ENCODE measurements at places on chromosomes 7 and 10.

DNA sequence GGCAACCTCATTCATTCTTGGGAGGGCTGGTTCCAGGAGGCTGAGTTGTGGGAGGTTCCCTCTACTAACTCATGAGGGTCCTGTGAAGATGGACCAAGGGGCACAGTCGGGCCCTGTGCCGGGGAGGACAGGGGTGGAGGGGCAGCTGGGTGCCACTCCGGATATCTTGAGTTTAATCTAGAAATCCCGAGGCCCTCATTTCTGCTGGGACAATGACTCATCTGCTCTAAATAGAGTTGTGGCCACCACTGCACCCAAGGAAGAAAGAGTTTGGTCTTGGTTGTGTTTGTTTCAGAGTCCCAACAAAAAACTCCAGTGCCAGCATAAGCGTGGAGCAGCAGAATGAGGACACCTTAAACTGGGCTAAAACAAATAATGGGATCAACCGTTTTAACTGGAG is 82.4 kb downstream of the EBF3 start:
- no peak for DNase-seq

DNA sequence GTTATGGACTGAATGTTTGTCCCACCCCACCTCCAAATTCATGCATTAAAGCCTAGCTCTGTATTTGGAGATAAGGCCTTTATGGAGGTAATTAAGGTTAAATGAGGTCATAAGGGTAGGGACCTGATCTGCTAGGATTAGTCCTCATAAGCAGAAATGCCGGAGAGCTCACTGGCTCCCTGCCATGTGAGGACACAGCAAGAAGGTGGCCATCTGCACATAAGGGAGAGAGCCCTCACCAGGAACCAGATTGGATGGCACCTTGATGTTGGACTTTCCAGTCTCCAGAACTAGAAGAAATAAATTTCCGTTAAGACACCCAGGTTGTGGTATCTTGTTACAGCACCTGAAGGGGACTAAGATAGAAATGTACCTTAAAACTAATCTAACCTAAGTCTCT is 816.1 kb upstream of the C7orf33 start:
- DNase-seq: no peak

- no peak for DNase-seq
Measured at GRCh38 chr7:151715666-151716315, 161.1 kb downstream of the PRKAG2 start.

DNA sequence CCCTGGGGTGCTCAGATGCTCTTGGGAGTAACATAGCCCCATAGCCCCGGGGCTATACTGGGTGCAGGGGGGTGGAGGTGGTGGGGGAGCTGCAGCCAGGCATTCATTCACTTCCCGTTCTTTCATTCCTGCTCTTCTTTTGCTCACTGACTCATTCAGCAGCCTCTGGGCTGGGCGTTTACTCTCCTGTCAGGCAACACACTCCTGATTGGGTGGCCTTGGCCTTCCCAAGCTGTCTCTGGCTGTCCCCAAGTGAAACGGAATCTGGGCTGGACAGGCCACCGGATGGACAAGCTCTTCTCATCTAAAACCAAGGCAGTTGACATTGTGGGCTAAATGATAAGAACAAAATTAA is 34.6 kb downstream of the CHST3 start:
- DNase-seq: no peak

- no peak for DNase-seq
Measured at GRCh38 chr10:1152386-1153250, 96.4 kb downstream of the WDR37 start.

GRCh38 chr7:91582799-91583477 is 297.6 kb downstream of the MTERF1 start:
- no peak for DNase-seq

- no peak for DNase-seq
Measured at GRCh38 chr7:155954550-155955366, 142.5 kb upstream of the SHH start.

GRCh38 chr7:82375713-82376112 is 67.9 kb downstream of the CACNA2D1 start:
- DNase-seq: no peak

DNA sequence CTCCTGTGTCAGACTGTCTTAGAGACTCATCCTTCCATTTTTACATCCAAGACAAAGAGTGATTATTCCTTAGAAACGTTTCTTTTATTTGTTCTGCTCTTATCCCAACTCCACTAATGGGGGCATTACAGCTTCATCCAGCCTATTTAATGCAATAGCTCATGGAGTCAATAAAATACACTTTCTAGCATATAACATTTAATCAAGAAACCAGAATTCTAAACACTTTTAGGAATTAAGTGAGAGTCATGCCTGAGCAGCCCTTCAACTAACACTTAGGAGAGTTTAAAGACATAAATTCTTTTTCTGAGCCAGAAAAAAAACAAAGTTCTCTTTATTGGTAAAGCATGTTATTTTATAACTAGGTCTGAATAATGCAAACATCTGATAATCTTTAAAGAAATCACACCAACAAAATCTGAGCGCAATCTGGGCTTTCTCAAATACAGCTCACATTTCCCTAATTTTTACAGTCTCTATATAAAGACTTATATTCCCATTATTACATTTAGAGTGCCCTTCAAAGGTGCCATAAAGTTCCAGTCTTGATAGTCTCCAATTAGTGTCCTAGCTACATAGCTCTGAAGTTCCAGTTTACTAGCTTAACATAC is 361.7 kb upstream of the HPS1 start:
- DNase-seq: no peak

- no peak for DNase-seq
Measured at GRCh38 chr7:140638173-140638791, 2.3 kb downstream of the DENND2A start.

All from naive thymus-derived CD8-positive, alpha-beta T cell (primary cell).